ENCODE measurements at places on chromosomes 11 and 22.
A peak's percentile ranks its signal among the peaks of the same experiment; 100 is the strongest.

DNA sequence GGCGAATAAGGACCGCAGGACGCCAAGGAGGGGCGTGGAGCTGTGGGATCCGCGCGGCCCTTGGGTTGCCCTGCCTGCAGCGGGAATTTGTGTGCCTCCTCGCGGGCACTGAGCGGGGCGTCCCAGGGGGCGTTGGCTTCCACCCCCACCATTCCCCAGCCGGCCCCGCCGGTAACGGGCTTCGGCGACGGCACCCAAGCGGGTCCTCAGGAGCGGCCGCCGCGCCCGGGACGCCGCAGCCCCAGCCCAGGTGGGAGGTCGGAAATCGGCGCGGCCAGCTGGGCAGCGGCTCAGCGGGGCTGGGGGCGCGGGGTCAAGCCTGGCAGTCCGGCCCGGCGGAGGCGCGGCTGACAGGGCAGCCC, 320 bp downstream of the CLTCL1 start:
- DNase-seq = no peak

DNA sequence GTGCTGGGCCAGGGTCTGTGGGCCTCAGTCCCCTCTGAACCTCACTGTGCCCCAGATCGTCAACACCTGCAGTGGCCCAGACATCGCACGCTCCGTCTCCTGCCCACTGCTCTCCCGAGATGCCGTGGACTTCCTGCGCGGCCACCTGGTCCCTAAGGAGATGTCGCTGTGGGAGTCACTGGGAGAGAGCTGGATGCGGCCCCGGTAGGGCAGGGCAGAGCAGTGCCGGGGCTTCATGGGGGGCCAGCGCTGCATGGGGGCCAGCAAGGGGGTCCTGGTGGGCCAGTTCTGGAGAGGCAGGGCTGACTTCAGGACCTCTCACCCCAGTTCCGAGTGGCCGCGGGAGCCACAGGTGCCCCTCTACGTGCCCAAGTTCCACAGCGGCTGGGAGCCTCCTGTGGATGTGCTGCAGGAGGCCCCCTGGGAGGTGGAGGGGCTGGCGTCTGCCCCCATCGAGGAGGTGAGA, 16.3 kb downstream of the EPS8L2 start:
- no peak for DNase-seq

- no peak for DNase-seq
Observed at GRCh38 chr22:32533265-32534111, 58.9 kb downstream of the FBXO7 start.

DNA sequence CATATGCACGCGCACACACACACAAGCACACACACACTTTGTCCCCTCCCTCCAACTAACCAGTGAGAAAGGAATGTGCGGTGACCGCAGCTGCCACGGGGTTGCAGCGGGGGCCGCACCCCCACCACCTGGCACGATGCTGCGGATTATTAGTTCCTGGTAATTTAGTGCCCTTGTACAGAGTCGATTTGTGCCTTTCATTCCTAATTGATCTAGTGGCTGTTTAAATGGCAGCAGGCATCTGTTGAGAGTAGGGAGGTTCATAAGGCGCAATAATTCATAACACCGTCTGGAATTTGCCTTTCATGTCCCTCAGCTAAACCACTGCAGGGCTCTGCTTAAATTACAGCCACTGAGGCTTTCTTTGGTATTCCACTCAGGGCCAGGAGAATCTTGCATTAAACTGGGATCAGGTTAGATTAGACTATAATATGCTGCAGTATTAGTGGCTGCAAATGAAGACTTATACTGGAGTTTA, 113.7 kb downstream of the FEZ1 start:
- no peak for DNase-seq

DNA sequence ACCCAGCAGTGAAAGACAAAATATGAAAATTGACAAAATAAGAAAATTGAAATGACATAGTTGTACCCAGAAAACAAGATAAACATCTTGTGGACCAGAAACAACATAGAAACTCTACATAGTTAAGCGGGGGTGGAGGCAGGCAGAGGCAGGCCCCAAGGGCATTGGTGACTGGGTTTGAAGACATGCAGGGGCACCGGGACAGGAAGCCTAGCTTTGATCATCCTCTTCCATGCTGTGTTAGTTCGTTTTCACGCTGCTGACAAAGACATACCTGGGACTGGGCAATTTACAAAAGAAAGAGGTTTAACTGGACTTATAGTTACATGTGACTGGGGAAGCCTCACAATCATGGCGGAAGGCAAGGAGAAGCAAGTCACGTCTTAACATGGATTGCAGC, 33.5 kb upstream of the CRTAM start:
- no peak for DNase-seq

GRCh38 chr11:102974552-102975280, 19.2 kb upstream of the MMP13 start:
- peak; percentile 80 for DNase-seq

DNA sequence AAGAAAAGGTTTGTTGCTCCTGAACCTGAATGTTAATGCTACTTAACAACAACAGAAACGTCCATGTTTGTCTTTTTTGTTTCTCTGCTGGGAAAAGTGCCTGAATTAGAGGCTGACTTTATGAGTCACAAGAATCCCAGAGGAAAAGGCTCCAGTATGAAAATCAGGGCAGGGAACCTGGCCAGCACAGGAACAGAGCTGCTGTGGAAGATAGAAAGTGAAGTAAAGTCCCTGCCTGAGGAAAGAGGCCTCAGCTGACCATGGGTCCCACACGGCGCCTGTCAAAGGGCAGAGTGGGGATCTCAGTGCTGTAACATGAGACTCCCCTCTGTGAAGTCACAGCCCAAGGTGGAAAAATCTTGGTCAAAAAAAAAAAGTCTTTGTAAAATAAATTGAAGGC, 632.3 kb upstream of the CCDC90B start:
- no peak for DNase-seq

DNA sequence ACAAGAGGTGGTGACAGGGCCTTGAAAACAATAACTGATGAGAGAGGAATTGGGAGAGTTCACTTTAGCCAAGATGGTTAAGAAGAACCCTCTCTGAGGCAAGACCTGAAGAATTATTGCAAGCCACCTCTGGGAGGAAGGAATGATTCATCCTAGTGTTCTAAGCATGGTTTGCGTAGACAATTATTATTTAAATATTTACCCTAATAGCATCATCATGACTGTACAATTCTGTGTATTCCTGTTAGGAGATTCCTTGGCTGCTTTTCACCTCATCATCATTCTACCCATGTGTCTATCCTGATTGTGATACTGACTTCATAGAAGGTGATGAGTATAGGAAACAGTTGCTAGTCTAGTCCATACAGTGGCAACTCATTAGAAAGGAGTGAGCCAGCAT, 264.4 kb downstream of the DDX10 start:
- peak; percentile 93 for DNase-seq

DNA sequence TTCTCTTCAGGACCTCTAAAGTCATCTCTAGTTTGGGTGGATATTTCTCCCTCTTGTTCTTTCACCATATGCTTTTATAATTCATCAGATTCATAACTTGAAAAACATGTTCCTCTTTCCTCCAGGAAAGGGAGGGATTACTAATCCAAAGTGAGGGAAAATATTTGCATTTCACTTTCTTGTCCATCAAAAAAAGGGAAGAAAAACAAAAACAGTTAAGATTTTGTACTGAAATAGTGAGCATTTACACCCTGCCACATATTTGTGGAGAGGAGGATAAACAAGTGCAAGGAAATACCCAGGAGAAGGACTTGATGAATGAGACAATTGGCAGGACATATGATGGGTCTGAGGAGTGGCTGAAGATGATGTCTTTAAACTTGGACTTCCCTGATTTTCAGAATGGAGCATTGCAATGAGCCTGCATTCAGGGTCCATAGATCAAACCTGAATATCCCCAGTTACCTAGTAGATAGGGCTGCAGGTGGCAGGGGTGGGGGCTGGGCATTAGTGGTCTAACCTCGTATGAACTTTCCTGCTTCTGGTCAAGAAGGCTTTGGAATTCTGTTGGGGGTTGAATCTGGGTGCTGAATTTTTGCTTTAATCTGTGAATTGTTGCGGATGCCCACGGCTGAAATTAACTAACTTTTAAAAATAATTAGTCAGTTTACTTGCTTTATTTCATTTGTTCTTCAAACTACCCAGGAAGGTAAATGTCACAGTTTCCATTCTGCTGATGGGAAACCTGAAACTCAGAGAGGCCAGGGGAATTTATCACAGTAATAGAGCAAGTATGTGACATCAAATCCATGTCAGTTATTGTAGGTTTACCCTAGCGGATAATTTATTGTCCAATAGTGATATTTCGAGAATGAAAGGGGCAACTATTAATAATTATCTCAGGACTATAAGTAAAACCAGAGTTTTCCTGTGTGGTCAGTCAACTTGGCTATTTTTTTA, 36.9 kb upstream of the TMEM123 start:
- no peak for DNase-seq

DNA sequence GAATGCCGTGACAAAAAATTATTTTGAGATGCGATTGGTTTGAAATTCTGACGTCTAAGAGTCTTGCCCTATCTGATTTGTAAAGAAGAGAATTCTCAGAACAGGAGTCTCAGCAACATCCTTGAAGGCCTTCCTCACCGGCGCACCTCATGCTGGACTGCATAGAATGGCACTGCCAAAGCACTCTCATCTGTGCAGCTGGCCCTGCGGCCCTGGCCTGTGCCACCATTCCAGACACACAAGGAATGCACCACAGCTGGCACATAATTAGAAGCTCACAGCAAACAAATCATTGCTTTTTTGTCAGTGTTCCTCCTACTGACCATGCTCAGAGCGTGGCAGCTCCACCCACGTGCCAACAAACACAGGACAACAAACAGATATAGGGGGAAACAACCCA, 166.0 kb downstream of the KIRREL3 start:
- DNase-seq = no peak
